Neuronal stem cell (in vitro differentiated cells): ENCODE measurements at places on chromosomes 2 and 18.

- no peak for DNase-seq
Observed at GRCh38 chr2:158665536-158666302, 129.4 kb upstream of the DAPL1 start.

DNA sequence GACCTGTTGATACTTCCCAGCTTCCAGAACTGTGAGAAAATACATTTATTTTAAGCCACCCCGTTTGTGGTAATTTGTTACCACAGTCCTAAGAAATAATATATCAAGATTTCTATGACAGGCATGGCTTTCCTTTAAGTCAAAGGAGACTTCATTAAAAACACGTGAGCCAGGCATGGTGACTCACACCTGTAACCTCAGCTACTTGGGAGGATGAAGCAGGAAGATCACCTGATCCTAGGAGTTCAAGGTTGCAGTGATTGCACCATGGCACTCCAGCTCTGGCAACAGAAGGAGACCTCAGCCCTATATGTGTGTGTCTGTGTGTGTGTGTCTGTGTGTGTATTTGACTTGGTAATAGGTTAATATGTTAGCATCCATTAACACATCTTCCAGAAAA lies 69.8 kb upstream of the SCN7A start:
- DNase-seq: no peak

DNA sequence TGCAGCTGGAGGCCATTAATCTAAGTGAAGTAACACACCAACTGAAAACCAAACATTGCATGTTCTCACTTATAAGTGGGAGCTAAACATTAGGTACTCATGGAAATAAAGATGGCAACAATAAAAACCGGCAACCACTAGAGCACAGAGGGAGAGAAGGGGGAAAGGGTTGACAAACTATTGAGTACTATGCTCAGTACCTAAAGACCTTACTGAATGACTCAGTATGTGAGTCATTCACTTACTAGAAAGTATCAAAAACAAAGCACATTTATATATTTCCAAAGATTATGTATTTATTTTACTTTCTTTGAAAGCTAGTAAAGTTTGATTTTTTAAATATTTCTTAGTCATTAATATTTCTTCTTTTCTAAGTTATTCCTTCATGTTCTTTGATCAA lies 48.9 kb downstream of the ZNF385B start:
- DNase-seq: no peak

DNA sequence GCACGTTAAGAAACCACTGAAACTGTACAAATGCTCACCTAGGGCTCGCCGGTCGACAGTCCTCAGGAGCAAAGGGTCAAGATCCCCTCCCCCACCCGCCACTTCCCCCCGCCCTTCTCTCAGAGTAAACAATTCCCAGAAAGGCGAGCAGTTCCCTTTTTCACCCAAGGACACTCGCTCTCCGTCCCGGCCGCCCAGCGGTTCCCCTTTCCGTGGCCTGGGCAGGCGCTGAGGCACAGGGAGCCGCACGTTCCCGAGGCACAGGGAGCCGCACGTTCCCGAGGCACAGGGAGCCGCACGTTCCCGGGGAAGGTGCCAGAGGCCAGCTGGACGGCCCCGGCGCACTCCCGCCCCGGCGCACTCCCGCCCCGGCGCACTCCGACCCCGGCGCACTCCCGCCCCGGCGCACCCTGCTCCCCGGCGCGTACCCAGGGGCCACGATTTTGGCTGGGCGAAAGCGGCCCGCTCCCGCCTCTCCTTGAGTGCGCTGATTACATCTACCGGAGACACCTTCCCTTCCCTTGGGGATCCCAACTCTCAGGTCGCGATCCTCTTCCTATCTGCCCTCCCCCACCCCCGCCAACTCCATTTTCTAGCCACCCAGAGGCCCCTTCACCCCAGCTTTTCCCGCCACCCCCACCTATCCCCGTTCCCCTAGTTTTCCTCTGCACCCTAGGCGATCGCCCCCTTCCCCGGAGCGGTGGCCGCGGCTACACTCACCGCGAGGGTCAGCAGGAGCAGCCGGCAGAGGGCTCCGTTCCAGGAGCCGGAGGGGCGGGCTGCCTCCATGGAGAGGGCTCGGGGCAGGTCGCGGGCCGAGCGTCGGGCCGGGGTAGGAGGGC lies 817 bp downstream of the DSC2 start:
- peak; percentile 48 for DNase-seq

DNA sequence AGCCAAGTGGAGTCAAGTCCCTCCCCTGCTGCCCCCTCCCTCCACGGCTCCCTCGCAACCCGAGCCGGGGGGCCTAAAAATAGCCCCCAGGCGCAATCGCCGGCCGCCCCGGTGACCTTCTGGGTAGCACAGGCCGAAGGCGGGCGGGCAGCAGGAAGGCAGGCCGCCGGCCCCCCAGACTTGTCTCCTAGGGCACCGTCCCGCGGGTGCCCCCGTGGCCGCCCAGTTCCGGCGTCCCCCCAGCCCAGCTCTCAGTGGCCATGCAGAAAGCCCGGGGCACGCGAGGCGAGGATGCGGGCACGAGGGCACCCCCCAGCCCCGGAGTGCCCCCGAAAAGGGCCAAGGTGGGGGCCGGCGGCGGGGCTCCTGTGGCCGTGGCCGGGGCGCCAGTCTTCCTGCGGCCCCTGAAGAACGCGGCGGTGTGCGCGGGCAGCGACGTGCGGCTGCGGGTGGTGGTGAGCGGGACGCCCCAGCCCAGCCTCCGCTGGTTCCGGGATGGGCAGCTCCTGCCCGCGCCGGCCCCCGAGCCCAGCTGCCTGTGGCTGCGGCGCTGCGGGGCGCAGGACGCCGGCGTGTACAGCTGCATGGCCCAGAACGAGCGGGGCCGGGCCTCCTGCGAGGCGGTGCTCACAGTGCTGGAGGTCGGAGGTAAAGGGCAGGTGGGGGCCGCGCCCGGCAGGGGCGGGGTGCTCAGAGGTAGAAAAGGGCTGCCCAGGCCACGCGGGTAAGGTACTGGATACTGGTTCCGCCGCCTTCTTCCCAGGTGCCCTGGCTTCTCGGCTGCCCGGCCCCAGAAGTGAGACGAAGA lies at the start of gene SPEG:
Gene SPEG (plus strand): TSS at position 126 of the 808 bp plus-strand sequence. CDS start 135 bp downstream, at position 261.
- no peak for DNase-seq

DNA sequence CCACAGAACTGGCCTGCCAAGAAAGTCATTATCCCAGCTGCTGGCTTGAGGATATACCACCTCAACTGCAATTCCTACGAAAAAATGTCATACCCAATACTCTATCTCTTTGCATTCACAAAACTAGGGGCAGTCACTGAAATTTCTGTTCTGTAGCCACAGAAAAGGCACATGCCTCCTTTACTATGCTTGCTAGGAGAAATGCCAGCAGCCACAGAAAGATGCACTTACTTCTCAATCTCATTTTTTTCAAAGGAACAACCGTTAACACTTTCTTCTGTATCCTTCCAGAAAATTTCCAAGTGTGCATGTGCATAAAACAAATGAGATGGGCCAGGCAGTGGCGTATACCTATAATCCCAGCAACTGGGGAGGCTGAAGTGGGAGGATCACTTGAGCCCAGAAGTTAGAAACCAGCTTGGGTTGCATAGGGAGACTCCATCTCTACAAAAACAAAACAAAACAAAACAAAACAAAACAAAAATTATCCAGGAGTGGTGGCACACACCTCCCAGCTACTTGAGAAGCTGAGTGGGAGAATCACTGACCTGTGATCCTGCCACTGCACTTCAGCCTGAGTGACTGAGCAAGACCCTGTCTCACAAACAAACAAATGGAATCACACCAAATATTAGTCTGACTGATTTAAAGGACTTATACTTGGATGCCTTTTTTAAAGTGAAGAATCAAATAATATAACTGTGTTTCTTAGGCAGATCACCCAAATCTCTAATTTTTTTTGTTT lies 22.4 kb upstream of the PUM2 start:
- DNase-seq: no peak
